ENCODE measurements at places on chromosomes 3 and 15. TPM values are rescaled to one million over a fixed set of nuclear protein-coding genes. Genes with fewer than 3 reads are reported as not detected.

FBXL22 gene
- 0.55 TPM for polyA plus RNA-seq

FEZF2 gene
- polyA plus RNA-seq: not detected

XCR1 gene
- polyA plus RNA-seq: 0.06 TPM

PLSCR1 gene
- 34.3 TPM for polyA plus RNA-seq

ANKRD63 gene
- not detected for polyA plus RNA-seq

RFC4 gene
- 12.7 TPM for polyA plus RNA-seq

ATP13A5 gene
- not detected for polyA plus RNA-seq

LRRN1 gene
- polyA plus RNA-seq: not detected

AADACL2 gene
- 0.21 TPM for polyA plus RNA-seq

PLSCR2 gene
- not detected for polyA plus RNA-seq

SCAMP5 gene
- polyA plus RNA-seq: 2.8 TPM

CYP11A1 gene
- polyA plus RNA-seq: 0.86 TPM

AHSG gene
- not detected for polyA plus RNA-seq
